ENCODE measurements at places on chromosomes 4 and X. TPM values are rescaled to one million over a fixed set of nuclear protein-coding genes. Genes with fewer than 3 reads are reported as not detected.
A peak's percentile ranks its signal among the peaks of the same experiment; 100 is the strongest.

- H3K4me1 ChIP-seq: no peaks in the 10 kb centered on the region
- H3K27ac ChIP-seq: no peak overlapping the region
- H3K36me3 ChIP-seq: no peaks in the 10 kb centered on the region
- no peak overlapping the region for H3K4me3 ChIP-seq
- DNase-seq: no peak
- H3K27me3 ChIP-seq: no peaks in the 10 kb centered on the region
These were observed 7.3 kb downstream of the GPRASP1 start for GRCh38 chrX:102658556-102658955.

- no peaks in the 10 kb centered on the region for H3K27me3 ChIP-seq
- peaks cover 10% of the 10 kb centered on the region for H3K36me3 ChIP-seq
- no peak overlapping the region for H3K27ac ChIP-seq
- no peak for DNase-seq
- H3K4me1 ChIP-seq: no peaks in the 10 kb centered on the region
These were observed 336.4 kb downstream of the ARHGAP10 start for GRCh38 chr4:148068065-148068911.

DNA sequence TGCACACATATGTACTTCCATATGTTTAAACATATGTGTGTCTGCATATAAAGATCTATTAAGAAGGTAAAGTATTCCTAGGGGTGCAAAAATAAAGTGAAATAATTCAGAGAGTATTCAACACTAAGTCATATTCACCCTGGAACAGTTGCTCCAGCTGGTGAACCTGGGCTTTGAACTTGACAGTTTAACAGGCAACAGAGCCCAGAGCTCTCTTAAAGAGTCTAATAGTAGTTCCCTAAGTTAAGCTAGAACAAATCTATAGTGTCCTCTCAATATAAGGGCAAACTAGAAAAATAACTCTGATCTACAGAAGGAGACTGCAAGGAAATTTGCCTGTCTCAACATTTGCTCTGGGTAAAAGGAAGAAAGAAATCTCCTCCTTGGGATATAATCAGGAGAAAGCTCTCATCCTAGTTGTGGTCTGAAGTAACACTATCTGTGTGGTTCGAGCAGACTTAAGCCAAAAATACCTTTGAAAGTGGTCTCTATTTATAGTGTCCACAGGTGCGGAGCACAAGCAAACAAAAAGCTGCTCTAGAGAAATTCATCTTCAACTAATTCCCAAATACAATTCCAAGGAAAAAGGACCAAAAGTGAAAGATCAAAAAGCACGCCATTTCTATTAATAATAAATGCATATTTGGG, 29.9 kb downstream of the VEGFC start:
- no peaks in the 10 kb centered on the region for H3K4me1 ChIP-seq
- DNase-seq: no peak
- no peak overlapping the region for H3K4me3 ChIP-seq

PRSS12 gene
- total RNA-seq: 1.5 TPM

DNA sequence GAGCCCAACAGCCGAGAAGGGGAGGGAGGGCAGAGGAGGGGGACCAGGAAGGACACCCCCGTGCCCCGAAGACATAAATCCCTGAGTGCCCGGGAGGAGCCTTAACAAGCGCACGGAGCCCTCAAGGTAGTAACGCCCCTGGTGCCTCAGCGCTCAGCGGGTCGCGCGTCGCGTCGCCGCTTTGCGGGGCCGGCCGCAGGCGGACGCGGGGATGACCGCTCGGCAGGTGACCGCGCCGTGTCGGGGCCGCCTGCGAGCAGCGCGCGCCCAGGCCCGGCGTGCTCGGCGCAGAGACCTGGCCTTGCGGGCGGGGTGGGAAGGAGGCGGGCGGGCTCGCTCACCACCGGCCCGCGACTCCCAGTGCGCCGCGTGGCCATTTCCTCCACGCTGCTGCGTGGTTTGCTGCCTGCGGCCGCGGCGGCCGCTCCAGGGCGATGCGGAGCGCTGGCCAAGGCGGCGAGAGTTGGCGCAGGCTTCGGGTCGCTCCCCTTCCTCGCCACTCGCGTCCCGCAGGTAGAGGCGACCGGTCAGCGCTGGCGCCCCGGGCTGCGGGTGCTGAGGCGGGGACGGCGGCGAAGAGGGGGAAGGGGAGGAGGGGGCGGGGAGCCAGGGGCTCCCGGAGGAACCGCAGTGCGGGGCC, 632 bp downstream of the CCSER1 start:
- no peaks in the 10 kb centered on the region for H3K36me3 ChIP-seq
- DNase-seq: no peak
- peak overlapping the region; percentile 57 for H3K4me3 ChIP-seq
- H3K27me3 ChIP-seq: peaks cover 5% of the 10 kb centered on the region
- peak overlapping the region; percentile 10 for H3K27ac ChIP-seq
- no peaks in the 10 kb centered on the region for H3K4me1 ChIP-seq

GRCh38 chrX:38426785-38427184, 74.4 kb downstream of the OTC start:
- H3K4me1 ChIP-seq: no peaks in the 10 kb centered on the region
- no peaks in the 10 kb centered on the region for H3K27me3 ChIP-seq
- H3K4me3 ChIP-seq: no peak overlapping the region
- no peak for DNase-seq
- no peak overlapping the region for H3K27ac ChIP-seq
- H3K36me3 ChIP-seq: no peaks in the 10 kb centered on the region

DNA sequence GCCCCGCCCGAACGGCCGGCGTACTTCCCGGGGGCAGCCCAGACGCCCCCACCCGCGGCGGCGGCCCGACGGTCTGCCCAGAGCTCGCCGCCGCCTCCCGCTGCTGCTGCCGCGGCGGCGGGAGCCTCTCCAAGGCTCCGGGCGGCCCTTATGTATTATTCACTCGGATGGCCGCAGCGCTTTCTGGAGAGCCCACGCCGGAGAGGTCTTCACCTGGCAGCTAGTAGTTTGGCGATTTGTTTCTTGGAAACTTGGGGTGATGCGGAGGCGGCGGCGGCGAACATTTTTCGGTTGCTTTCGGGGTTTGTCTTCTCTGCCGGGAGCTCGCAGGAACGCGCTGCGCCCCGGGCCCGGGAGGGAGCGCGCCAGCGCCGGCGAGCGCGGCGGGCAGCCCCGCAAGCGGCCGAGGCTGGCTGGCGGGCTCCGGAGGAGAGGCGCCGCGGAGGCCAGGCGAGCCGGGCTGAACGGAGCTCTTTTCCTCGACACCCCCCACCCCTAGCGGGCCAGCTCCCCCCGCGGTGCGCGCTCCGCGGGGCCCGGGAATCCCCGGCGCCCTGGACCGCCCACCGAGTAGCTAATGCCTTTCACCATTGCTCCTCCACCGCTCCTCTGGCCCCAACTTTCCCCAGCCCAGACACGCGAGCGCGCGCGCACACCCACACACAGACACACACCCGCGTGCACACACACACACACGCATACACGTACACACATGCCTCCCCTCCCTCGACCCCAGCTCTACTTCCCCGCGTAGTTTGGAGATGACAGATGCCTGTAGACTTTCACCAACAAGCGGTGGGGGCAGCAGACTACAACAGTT, 113.5 kb downstream of the DHX15 start:
- H3K4me3 ChIP-seq: peak overlapping the region; percentile 34
- DNase-seq: no peak
- H3K36me3 ChIP-seq: no peaks in the 10 kb centered on the region
- no peak overlapping the region for H3K27ac ChIP-seq
- peaks cover 5% of the 10 kb centered on the region for H3K4me1 ChIP-seq
- H3K27me3 ChIP-seq: peaks cover 81% of the 10 kb centered on the region

ANOS1 gene
- 1.3 TPM for total RNA-seq

DNA sequence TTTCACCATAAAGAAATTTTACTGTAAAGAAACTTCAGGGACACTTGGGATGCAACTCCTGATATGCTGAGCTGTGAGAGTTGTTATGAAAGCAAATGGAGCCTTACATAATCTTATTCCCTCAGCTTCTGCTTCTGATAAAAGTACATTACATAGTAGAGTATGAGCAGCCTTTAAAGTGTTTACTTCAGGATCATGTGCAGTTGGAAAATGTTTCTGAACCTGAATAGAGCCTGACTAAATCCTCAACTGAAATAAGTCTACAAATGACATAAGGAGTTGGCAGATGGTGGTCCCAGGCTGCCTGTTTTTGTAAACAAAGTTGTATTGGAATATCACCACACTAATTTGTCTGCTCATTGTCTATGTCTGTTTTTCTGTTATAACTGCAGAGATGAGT, 19.3 kb downstream of the RASSF6 start:
- no peak overlapping the region for H3K27ac ChIP-seq
- peaks cover 4% of the 10 kb centered on the region for H3K36me3 ChIP-seq
- H3K27me3 ChIP-seq: no peaks in the 10 kb centered on the region

DNA sequence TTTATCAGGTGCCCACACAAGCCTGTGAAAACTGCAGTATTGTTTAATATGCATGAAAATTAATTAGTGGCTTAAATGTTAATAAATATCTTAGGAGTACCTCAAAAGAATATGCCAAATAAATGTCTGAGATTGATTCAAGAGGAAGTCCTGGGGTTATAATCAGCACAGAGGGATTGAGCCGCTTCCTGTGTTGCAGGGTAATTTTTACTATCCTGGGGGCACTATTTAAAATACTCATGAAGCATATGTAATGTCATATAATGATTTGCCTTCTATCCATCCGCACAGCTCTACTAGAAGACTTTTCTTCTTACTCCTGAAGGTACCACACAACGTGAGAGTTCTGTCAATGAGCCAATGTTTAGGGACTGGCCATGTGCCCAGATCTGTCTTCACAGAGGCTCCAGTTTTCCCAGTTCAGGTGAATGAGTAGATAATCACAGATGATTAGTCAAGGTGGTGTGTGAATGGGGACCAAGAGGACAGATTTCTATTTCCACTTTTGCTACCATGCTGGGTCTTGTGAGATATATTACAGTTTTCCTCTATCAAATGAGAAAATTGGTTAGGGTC, 233.3 kb downstream of the USP46 start:
- H3K4me1 ChIP-seq: no peaks in the 10 kb centered on the region
- no peak overlapping the region for H3K27ac ChIP-seq
- no peaks in the 10 kb centered on the region for H3K36me3 ChIP-seq
- H3K4me3 ChIP-seq: no peak overlapping the region
- no peaks in the 10 kb centered on the region for H3K27me3 ChIP-seq
- no peak for DNase-seq

PNMA6A gene
- 0.71 TPM for total RNA-seq

DNA sequence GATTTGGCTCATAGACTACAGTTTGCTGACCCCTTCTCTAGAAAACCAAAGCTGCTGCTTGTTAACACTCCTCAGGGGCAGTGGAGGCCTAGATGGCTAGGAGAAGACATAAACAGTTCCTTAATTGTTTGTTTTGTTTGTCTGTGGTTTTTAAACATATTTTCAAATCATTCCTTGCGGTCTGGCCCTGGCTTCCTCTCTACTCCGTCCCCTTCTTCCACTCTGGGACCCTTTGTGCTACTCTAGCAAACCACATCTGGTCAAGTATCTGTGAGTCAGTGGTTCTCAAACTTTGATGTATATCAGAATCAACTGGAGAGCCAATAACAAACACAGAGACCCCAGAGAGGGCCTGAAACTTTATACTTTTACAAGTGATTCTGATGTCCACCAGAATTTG, 36.1 kb downstream of the FRMPD4 start:
- no peaks in the 10 kb centered on the region for H3K4me1 ChIP-seq
- H3K27me3 ChIP-seq: no peaks in the 10 kb centered on the region
- no peaks in the 10 kb centered on the region for H3K36me3 ChIP-seq
- H3K27ac ChIP-seq: no peak overlapping the region
- DNase-seq: no peak
- no peak overlapping the region for H3K4me3 ChIP-seq

ZNF732 gene
- total RNA-seq: 0.42 TPM

OTC gene
- total RNA-seq: 0.05 TPM

- H3K36me3 ChIP-seq: no peaks in the 10 kb centered on the region
- H3K4me3 ChIP-seq: no peak overlapping the region
- no peaks in the 10 kb centered on the region for H3K27me3 ChIP-seq
- no peak for DNase-seq
- no peaks in the 10 kb centered on the region for H3K4me1 ChIP-seq
These were observed 161.2 kb upstream of the AGTR2 start for GRCh38 chrX:116009346-116009745.

DNA sequence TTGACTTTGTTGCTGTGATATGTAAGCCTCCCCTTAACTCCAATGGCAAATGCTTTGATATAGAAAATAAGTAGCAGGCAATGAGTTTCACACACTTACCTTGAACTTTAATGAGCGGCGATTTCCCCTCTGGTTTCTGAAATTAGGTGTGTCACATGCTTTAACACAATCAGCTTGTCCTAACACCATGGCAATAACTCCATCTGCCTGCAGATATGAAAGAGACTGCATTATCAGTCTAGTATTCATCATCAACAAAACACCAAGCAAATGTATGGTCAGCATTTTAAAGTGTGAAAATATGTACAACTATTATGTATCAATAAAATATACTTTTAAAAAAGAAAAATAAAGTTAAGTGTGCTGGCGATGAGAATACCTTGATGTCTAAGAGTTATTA, 128.8 kb upstream of the FAM9B start:
- H3K36me3 ChIP-seq: no peaks in the 10 kb centered on the region
- H3K4me3 ChIP-seq: no peak overlapping the region
- H3K27me3 ChIP-seq: no peaks in the 10 kb centered on the region
- H3K4me1 ChIP-seq: peaks cover 3% of the 10 kb centered on the region

NRK gene
- total RNA-seq: 2.6 TPM

SHOX gene
- not detected for total RNA-seq

DNA sequence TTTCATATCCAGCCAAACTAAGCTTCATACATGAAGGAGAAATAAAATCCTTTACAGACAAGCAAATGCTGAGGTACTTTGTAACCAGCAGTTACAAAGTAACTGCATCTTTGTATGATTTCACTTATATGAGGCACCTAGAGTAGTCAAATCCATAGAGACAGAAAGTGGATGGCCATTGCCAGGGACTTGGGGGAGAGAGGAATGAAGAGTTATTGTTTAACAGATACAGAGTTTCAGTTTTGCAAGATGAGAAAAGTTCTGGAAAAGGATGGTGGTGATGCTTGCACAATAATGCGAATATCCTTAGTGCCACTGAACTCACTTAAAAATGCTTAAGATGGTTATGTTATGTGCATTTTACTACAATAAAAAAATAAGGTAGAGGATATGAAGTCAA, 58.4 kb upstream of the VCX start:
- no peak overlapping the region for H3K27ac ChIP-seq
- no peak overlapping the region for H3K4me3 ChIP-seq
- no peaks in the 10 kb centered on the region for H3K36me3 ChIP-seq
- H3K4me1 ChIP-seq: no peaks in the 10 kb centered on the region
- no peaks in the 10 kb centered on the region for H3K27me3 ChIP-seq
- no peak for DNase-seq

PTCHD1 gene
- total RNA-seq: 0.09 TPM

DNA sequence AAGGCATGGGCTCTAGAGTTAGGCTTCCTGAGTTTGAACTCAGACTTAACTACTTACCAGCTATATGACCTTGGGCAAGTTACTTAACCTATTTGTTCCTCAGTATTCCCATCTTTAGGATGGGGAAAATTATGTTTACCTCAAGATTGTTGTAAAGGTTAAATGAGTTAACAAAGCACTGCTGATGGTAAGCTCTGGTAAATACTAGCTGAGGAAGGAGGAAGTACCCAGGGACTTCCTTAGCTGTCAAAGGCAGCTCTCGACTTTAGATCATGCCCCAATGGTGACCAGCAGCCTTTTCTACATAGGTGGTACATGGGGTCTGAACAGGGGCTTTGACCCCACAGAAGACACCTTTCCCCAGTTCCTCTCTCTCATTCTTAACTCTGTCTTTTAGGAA, 20.1 kb downstream of the ATP7A start:
- no peak overlapping the region for H3K27ac ChIP-seq
- H3K4me3 ChIP-seq: no peak overlapping the region
- H3K27me3 ChIP-seq: no peaks in the 10 kb centered on the region
- no peaks in the 10 kb centered on the region for H3K4me1 ChIP-seq
